ENCODE measurements at places on chromosomes 6 and 20.

DNA sequence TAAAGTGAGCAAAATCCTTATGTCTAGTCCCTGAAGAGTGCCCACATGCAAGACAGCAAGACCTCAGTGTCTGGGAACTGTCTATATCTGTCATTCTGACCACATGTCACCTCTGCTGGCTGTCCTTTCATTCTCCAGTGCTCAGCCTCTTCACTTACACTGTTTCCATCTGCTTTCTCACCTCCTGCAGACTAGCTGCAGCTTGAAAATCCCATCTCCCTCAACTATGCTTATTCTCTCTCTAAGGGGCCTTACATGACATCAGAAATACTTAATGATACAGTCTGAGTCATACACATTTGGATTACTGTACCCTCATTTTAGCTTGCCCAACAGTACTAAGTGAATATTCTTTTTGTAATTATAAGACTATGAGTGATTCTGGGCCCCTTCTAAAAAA, 587.8 kb downstream of the EPM2A start:
- no peak for DNase-seq

GRCh38 chr6:127096167-127096566, 22.3 kb upstream of the RSPO3 start:
- DNase-seq: no peak

- no peak for DNase-seq
These were observed 19.0 kb upstream of the ASIP start for GRCh38 chr20:34222208-34222607.

DNA sequence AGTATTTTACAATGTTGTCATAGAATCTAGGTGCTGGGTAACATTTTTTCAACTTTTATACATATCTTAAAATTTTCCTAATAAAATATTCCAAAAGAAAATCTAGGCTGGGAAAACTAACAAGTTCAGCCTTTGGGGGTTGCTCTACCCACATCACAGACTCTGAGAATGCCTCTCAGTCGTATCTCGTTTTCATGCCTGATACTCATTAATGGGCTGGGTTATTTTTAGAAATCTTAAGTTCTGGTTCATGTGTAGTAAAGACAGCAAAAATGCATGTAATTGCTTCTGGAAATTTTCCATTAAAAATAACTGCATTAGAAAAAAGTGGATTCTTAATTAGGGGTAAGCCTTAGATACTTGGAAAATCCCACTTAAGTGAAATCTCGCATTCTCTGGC, 149.3 kb downstream of the SLC24A3 start:
- no peak for DNase-seq

DNA sequence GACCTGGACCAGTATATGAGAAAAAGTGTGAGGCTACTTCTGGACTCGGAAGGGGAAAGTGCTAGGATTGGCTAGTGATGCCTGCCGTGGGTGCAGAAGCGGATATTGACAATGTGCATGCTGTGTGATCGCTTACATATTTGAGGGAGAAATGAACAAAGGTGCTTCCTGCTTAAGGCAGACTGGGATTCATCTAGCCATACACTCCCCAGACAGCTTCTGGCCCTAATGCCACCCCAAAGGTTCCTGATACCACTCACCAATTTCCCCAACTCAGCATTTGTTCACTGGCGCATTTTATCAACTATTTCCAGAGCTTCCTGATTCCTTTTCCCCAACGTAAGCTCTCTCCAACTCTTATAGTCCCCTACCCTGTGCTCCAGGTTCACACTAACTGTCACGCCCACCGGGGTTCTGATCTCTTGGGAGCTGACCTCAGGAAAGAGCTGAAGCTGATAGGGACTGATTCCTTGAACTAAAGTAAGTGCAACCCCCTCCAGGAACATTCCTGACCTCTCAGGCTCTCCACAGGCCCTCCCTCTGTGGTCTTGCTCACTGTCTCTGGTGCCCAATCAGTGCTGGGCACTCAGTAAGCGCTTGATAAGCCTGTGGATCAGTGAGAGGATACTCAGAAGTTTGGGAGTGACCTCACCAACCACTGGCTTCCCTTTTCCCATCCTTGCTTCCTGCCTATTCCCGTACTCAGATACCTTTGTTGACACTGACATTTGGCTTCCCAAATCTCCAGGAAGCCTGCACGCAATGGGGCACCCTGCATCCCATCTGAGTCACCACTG, 73.3 kb downstream of the MRPL14 start:
- no peak for DNase-seq

DNA sequence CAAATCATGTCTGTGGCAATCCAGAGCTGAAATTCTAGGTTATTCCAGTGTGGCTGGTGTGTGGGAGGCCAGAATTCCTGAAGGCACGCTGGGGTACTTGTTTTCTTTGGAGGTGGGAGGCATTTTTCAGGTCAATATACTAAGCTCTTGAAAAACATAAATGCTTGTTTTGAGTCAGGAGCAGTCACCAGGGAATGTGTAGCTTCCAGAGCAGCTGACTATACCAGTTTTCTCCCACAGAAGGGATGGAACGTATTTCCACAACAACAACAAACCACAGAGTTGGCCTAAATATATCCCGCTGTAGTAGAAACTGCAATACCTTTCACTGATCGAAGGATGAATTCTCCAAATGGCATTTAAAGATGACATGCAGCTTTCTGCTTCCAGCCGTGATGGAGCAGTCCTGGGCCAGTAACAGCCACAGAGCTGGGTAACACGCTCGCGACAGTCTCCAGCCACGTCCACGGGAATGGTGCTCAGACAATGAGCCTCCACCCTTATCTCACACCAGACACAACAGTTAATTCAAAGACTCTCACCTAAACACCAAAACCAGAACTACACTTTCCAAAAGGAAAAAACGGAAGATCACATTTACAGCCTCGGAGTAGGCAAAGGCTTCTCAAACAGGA, 23.2 kb downstream of the CHRNA4 start:
- DNase-seq: no peak

DNA sequence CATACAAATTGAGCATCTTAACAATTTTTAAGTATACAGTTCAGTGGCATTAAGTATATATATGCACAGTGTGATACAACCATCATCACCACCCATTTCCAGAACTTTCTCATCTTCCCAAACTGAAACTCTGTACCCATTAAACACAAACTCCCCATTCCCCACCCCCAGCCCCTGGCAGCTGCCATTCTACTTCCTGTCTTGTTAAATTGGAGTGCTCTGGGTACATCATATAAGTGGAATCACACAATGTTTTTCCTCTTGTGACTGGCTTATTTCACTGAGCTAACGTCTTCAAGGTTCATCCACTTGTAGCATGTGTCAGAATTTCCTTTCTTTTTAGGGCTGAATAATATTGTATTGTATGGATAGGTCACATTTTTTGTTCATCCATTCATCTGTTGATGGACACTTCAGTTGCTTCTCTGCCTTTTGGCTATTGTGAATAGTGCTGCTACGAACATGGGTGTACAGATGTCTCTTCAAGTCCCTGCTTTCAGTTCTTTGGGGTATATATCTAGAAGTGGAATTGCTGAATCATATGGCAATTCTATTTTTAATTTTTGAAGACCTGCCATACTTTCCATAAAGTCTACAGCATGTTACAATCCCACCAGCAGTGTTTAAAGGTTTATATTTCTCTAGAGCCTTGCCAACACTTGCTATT, 19.6 kb upstream of the RREB1 start:
- DNase-seq: peak; percentile 27

DNA sequence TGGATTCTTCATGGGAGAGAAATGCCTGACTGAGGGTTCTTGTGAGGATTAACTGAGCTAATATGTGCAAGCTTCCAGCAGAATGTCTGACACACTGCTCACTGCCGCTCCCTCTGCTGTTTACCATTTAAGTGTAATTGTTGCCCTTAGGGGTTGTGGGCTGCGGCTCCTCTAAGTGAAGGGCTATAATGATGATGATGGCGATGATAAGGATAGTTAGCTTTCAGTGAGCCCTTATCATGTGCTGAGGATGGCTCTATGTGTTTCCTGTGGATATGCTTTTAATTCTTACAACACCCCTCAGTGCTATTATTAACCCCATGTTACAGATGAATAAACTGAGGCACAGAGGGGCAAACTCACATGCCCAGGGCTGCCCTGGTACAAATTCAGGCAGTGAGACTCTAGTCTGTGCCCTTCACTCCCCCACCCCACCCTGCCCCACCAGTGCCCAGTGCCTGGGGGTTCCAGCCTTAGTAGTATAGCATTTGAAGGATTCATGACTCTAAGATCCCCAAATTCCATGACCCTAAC, 33.4 kb downstream of the TGM2 start:
- DNase-seq: no peak

DNA sequence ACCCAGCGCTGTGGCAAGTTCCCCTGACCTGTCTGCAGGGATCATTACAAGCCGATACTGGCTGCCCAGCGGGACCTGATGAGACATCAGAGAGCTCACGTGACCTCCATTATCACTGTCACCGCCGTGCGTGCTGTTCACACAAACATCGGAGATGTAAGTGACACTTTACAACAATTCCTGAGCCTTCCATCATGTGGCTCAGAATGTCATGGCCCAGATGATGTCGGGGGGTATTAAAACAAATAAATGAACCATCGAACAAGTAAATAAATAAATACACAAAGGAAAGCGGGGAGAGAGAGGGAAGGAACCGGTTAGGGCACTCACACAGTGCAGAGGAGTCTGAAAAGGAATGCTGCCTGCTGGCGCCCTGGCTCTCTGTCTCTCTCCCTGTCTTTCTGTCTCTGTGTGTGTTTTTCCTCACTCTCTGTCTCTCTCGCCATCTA, 195.1 kb downstream of the BMP7 start:
- no peak for DNase-seq

- DNase-seq: no peak
These were observed 56.7 kb upstream of the ZFAND3 start for GRCh38 chr6:37762806-37763205.

- no peak for DNase-seq
These were observed 455.6 kb downstream of the MAFB start for GRCh38 chr20:40233406-40233805.

GRCh38 chr6:49744259-49744658, at the start of gene CRISP3:
Gene CRISP3, minus strand, starts transcription at chr6:49744388. Its CDS starts 21 bp downstream, at chr6:49744367.
- no peak for DNase-seq

GRCh38 chr6:137792160-137793033, 74.7 kb upstream of the TNFAIP3 start:
- no peak for DNase-seq

- no peak for DNase-seq
These were observed 842.1 kb upstream of the ADGRB3 start for GRCh38 chr6:67792996-67793395.

GRCh38 chr6:22448291-22448711, 121.1 kb upstream of the HDGFL1 start:
- no peak for DNase-seq

DNA sequence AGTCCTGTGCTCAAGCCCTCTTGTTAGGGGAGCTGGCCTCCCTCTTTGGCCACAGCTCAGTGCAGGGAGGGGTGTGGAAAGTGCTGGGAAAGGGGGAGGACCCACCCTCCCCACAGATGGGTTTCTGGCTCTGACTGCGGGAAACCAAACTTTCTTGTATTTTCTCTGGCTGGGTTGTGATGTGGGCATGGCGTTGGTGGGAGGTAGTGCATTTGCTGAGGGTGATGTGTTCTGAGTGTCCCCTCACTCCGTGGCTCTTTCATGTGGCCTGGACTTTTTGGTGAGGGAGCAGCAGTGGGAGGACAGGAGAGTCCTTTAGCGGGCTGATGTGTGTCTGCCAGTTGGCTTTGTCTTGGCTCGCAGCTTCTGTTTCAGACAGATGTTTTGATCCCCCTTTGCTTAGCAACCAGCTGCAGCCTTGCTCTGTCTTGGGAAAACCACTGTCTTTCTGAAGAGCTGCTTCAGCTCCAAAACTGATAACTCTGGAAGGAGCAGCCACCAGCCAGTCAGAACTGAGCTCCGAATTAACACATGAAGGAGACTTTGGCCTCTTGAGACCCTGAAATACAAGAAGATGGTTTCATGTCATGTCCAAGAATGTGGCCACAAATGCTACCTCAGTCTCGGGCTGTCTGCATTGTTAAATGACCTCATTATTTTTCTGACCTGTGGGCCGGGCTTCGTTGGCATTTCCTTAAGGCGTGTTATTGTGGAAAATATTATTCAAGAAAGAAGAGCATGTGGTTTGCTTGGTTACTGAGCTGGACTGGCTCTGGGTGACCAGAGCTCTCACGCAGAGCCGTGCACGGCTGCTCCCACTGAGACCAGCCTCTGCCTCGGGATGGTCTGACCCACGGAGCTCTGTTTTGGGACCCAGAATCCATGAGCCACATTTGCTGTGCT, 21.5 kb downstream of the SYNJ2 start:
- peak; percentile 69 for DNase-seq

GRCh38 chr20:36574366-36575135, 1.2 kb downstream of the TGIF2 start:
- peak; percentile 68 for DNase-seq

DNA sequence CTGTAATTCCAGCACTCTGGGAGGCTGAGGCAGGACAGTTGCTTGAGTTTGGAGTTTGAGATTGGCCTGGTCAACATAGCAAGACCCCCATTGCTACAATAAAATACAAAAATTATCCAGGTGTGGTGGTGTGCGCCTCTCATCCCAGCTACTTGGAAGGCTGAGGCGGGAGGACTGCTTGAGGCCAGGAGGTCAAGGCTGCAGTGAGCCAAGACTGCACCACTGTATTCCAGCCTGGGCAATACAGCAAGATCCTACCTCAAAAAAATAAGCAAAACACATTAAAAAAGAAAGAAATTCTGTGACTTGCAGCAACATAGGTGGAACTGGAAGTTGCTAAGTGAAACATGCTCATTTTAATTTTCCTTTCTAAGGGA, 106.0 kb upstream of the NFATC2 start:
- no peak for DNase-seq

DNA sequence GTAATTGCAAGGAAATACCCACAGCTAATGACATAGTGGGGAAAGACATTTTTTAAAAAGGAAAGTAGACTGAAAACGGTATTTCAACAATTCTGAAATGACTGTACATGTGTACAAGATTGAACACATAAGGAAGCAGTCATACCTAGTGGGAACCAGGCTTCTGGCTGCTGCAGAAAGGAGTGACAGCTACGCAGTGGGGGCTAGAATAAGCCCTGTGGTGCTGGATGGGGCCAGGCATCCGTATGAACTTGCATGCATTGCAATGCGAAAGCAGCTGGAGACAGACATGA, 54.9 kb upstream of the GPR31 start:
- DNase-seq: no peak

GRCh38 chr20:17843246-17844132, 125.1 kb downstream of the SNX5 start:
- peak; percentile 5 for DNase-seq

- no peak for DNase-seq
These were observed 14.2 kb downstream of the TXLNB start for GRCh38 chr6:139277587-139277986.

- DNase-seq: no peak
These were observed 168.4 kb upstream of the TNFAIP3 start for GRCh38 chr6:137698636-137699030.

GRCh38 chr6:129657483-129657882, 52.5 kb downstream of the ARHGAP18 start:
- DNase-seq: no peak

DNA sequence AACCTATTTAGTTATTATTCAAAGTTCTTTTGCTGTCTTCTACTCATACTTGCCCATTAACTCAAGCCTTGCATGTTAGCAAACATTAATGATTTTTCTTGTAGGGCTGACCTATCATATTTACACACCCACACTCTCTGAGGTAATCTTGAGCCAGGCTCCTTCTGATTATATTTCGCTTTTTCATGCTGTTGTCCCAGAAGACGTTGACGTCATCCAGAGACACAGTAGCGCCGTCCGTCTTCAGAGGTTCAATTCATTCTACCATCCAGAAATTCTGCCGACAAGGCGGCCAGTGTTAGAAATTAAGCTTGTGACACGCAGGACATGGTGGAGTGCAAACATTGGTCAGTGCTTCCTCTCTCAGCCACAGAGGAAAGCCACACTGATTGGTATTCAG, 584.7 kb downstream of the BMP2 start:
- DNase-seq: no peak
